ENCODE measurements at places on chromosomes 5 and 9.
A peak's percentile ranks its signal among the peaks of the same experiment; 100 is the strongest.

DNA sequence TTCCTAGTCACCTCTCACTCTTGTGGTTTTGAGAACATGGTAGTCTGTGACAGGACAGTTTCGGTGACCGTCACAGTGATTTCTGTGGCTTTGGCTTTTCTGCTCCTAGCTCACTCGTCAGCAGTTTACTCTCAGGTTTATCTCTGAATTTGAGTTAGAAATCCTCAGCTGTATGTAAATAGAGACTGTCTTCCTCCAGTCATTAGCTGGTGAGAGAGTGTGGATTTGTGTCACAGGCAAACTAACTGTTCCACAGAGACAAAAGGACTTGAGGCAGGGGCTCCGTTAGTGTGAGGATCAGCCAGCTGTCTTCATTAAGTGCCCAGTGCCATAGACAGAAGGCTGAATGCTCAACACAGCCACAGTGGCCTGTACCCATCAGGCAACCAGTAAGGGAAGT, 131.4 kb downstream of the CD180 start:
- peak; percentile 50 for DNase-seq

GRCh38 chr9:136060671-136061371, 34.3 kb downstream of the NACC2 start:
- no peak for DNase-seq

DNA sequence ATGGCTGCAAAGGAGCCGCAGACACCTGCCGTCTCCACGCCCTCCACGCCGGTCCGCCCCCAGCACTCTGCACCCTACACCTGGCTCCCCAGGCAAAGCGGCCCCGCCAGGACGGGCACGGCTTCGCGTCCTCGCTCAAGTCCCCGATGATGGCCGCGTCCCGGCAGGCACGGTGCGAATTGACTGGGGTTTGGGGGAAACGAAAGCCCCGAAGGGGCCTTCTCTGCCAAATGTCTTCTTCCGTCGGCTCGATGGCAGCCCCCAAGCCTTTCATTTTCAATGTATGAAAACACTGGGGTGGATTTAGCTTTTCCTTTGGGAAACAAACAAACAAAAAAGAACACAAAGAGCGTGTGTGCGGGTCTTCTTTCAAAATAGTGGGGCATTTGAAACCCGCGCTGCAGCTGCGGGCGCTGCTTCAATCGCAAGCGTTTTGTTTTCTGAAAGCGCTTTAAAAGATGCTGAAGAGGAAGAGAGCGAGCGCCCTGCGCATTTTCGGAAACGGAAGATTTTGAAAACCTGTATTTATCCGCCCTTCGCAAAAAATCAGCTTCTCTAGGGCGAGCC, 160.0 kb downstream of the RMI1 start:
- DNase-seq, result no peak

- no peak for DNase-seq
These were observed 988 bp downstream of the OXCT1 start for GRCh38 chr5:41869151-41869723.

GRCh38 chr9:115208501-115208900, 90.5 kb upstream of the TNC start:
- no peak for DNase-seq

DNA sequence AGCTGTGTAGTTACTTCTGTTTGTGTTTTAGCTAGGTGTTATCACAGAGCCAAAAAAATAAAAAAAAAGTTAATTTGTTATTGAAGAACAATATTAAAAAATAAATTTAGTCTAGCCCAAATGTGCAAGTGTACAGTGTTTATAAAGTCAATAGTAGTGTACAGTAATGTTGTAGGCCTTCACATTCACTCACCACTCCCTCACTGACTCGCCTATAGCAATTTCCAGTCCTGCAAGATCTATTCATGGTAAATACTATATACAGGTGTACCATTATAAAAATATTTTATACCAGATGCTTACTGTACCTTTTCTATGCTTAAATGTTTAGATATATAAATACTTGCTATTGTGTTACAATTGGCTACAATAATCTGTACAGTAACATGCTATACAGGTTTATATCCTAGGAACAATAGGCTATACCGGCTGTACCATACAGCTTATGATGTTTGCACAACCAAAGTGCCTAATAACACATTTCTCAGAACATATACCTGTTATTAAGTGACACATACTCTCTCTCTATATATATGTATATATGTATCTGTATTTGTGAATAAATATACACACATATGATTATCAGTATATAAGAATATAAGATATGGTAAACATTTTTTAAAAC, 341.4 kb upstream of the EDIL3 start:
- DNase-seq, result no peak

DNA sequence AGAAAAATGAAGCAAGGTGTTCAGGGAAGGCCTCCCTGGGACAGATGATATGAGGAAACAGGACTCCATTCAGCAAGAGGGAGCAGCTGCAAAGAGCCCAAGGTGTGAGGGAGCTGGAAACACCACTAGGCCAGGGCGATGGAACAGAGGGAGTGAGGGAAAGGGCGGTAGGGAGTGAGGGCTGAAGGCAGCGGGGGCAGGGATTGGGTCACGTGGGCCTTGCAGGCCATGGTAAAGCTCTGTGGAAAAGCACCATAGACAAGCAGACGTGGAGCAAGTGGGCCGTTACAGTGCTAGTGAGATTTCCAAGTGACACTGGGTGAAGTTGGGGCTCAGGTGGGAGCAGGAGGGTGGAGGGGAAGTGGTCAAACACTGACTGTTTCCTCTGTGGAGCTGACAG, 10.8 kb upstream of the PRRC1 start:
- DNase-seq, result no peak

GRCh38 chr9:81637276-81637675, 52.1 kb downstream of the TLE1 start:
- no peak for DNase-seq

GRCh38 chr5:78665534-78665933, 17.0 kb upstream of the LHFPL2 start:
- DNase-seq, result no peak

GRCh38 chr5:42912184-42912798, 100.6 kb upstream of the SELENOP start:
- peak; percentile 22 for DNase-seq

DNA sequence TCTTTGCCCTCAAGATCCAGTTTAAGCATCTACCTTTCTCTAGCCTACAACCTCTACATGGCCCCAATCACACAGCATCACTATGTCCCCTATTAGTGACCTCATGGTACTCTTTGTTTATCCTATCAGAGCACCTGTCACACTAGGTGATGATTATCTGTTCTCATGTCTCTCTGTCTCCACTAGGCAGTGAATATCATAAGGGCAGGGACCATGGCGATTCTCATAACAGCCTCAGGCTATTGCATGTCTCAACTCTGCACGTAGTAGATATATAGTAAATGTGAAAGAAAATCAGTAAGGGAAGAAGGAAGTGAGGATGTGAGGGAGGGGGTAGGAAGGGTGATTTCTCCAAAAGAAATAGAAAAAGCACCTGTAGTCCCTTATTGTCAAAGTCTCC, 311.0 kb downstream of the NSG2 start:
- no peak for DNase-seq

DNA sequence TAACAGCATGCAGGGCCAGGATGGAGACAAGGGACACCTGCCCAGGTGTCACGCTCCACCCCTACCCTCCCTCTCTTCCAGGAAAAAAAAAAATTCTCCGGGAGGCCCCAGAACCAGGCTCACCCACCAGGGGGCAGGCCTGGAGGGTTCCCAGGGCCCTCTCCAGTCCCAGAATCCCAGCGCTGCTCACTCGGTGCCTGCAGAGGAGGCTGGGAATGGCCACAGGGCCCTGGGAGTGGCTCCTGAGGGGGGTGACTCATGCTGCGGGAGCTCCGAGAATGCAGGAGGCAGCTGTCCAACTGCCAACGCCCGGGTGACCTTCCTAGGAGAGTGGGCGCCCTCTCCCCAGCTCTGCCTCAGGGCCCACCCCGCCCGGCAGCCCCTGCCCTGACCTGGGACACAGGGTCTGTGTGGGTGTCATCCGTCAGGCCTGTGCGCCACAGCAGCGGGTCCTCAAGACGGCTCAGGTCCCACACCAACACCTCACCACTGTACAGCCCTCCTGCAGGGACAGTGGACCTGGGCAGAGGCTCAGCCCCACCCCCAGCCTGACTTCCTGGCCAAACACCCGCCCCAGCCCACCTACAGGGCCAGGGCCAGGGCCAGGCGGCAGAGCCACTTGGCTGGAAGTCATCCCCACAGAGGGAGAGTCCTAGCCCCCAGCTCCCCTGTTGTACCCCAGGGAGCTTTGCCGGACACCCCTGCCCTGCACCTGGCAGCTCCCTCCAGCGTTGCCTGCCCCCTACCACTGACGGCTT, 21.2 kb downstream of the DYNC2I2 start:
- DNase-seq, result no peak

- no peak for DNase-seq
These were observed 376.6 kb downstream of the EFNA5 start for GRCh38 chr5:107294211-107294550.

DNA sequence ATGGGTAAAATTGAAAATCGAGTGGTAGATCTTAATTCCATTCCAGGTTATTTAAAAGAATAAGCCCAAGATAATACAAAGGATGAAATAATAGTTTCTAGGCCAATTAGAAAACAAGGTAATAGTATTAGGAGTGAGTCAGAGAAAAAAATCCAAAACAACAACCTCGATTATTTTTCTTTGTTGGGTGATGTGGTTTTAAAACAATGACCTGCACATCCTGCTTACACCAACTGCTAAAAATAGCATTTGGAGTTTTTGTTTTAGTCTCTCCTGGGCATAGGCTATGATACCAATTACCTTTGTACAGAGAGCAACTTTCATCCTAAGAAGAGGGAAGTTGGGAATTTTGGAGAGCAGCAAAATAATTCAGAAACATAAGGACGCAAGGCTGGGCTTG, 101.7 kb upstream of the MYO10 start:
- no peak for DNase-seq

DNA sequence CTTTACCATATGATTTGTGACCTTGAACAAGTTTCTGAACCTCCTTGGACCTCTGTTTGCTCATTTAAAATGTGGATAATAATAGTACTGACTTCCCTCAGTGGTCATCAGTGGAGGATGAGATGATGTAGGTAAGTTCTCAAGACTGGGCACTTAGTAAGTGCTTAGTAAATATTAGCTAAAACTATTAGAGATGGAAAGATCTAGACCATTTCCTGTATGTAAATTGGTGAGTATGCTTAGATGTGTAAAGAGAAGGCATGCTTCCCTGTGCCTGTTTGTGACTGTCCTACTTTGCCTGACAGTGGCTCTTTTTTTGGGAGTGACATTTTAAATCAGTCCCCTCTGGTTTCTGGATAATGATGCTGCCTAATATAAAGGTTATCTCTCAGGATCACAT, 288.1 kb downstream of the GABRB2 start:
- no peak for DNase-seq

- no peak for DNase-seq
These were observed 277.5 kb downstream of the MARCHF11 start for GRCh38 chr5:15902066-15902465.

DNA sequence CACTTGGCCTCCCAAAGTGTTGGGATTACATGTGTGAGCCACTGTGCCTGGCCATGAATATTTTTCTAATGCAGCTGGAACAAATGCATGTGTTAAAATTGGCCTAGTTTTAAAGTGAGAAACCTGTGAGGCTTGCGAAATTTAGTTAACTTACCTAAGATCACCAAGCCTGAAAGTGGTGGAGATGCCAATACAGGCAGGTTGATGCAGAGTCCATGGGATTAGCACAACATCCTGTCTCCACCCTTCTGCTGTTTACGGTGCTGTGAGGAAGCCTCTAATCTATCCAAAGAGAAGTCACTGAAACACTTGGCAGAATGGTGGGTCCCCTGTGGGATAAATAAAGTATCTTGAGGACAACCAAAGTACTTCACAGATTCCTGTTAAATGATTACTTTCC, 98.2 kb downstream of the PCSK5 start:
- no peak for DNase-seq

GRCh38 chr5:96256795-96257470, 176.1 kb downstream of the PCSK1 start:
- peak; percentile 20 for DNase-seq

DNA sequence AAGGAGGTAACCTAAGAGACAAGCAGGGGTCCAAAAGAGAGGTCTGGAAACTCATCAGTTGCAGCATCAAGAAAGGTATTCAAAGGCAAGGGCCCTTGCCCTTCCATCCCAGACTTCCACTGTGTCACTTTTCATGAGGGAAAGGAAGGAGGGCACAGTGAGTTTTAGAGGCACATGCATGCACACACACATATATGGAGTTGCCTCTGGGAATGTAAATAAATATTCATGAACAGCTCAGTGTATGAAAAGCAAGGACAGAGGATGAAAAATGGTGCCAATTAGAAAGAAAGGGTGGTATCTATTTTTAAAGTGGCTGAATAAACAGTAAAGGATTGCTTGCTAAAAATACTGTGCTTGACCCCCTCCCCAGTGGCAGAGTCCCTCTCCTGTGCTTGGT, 105.3 kb upstream of the LRRTM2 start:
- no peak for DNase-seq

GRCh38 chr9:114247077-114247476, 75.8 kb upstream of the ORM1 start:
- DNase-seq, result no peak

- no peak for DNase-seq
These were observed 31.6 kb upstream of the ELL2 start for GRCh38 chr5:95993266-95993665.

- no peak for DNase-seq
These were observed 257.4 kb downstream of the ENC1 start for GRCh38 chr5:74382987-74383593.

- peak; percentile 32 for DNase-seq
These were observed at the start of gene CHSY3 for GRCh38 chr5:129904102-129904666. CHSY3 (plus strand) TSS chr5:129904465.

DNA sequence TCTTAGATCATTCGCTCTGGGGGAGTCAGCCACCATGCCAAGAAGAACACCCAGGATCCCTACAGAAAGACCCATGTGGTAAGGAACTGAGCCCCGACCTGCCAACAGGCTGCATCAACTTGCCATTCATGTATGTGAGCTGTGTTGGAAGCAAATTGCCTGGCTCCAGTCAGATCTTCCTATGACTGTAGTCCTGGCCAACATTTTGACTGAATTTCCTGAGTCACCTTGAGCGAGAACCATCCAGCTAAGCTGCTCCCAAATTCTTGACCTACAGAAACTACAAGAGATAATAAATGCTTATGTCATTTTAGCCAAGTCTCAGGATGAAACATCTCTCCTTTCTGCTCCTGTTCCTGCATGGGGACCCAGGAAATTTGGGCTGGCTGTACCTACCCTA, 40.0 kb upstream of the SLC44A1 start:
- DNase-seq, result no peak

- no peak for DNase-seq
These were observed 26.1 kb upstream of the RNU6ATAC start for GRCh38 chr9:134190232-134191121.

DNA sequence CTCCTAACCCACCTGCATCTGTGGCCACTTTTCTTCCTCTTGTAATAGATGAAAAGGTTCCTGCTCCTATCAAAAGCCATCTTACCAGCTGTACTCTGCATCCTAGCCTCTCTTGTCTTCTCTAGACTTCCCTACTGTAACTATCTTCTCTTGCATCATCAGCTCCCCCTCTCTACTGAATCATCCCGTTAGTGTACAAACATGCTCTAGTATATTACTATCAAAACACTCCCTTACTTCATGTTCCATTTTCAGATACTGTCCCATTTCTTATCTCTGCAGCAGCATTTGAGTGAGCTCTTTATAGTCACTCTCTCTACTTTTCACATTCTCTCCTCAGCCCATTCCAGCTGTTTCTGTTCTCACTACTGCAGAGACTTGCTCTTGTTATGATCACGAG, 2.8 kb downstream of the SRA1 start:
- no peak for DNase-seq

All from stimulated activated CD4-positive, alpha-beta T cell treated with anti-CD3 and anti-CD28 coated beads, Interleukin-1b, Interleukin-23, amount 100 ng/mL, for 48 hours (primary cell).